CMK (cell line): ENCODE measurements at places on chromosomes 6 and 20.

GRCh38 chr6:37695273-37695672 lies 2.4 kb downstream of the MDGA1 start:
- no peak for DNase-seq

- DNase-seq = no peak
Measured at GRCh38 chr6:74690365-74690764, 515.5 kb downstream of the COL12A1 start.

GRCh38 chr6:84685983-84686584 lies 78.3 kb downstream of the TBX18 start:
- DNase-seq = peak; percentile 3

DNA sequence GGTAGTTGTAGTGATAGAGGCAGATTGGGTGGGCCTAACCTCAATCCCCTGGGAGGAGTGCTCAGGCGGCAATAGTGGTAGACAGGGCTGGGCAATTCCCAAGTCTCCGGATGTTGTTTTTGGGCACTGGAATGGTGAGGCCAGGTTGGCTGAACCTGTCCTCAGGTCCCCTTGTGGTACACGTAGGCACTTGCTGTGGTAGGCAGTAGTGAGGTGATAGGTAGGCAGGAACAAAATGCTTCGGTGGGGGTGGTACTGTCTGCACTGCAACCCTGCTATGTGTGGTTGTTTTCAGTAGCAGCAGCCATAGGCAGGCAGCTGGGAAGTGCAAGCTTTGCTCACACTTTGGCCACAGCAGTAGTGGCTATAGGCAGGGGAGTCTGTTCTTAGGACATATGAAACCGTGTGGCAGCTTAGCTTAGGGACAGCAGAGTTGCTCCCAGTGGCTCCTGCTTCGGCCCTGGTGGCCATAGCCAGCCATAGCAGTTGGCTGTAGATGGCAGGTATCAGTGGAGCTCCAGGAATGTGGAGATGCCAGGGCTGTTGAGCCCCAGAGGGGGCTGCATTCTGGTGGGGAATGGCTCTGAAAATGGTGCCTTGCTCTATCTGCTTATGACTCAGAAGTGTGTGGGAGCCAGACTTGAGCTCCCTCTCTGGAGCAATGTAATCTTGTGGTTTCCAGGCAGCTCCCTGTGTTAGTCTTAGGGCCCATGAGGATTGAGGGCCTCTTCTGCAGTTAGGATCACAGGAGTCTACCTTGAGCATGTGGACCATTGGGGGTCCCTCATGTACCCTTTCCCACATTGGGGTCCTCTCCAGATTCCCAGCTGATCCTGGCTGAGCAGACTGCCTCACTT lies 241.8 kb upstream of the BMP2 start:
- no peak for DNase-seq

DNA sequence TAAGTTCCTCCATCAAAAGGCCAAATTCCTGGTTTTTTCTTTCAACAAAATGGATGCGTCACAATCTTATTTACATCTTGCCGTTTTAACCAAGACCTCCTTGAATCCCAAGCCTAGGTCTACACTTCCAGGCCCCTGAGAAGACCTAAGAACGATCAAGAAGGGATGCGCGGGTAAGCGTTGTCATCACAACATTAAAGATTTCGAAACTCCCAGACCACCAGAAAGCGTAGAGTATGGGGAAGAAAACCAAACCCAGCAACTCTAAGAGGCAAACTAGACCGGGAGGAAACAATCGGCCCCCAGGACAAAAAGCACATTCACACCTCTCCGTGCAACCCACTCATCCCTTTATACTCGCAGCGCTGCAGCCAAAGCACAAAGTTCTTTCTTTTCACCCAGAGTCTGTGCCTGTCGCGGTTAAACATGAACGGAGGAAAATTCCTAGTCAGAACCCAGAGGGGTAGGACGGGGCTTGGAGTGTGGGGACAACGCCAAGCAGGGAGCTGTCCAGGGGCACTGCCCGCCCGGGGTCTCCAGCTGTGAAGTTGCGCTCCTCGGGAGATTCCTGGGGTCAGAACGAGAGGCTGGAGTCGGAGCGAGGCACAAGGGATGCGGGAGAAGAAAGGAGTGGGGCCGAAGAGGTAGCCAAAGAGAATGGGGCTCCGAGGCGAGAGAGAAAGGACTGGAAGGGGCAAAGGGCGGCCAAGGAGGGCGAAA lies 725 bp downstream of the OSER1 start:
- DNase-seq = no peak

GRCh38 chr6:92380803-92381601 lies 1038.4 kb downstream of the EPHA7 start:
- no peak for DNase-seq

DNA sequence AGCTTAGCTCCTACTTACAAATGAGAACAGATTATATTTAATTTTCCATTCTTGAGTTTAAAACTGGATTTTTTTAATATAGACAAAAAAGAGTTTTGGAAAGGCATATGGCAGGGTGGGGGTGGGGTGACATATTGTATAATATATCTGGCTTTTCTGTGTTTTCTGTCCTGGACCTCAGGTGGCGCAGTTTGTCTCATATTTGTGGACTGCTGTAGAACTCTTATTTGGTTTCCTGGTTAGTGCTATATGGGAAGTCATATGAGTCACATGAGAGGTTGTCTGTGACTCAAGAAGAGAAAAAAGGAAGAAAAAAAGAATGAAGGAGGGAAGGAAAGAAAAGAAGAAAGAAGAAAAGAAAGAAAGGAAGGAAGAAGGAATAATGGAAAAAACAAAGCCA lies 131.8 kb downstream of the CLVS2 start:
- DNase-seq = no peak

- no peak for DNase-seq
Measured at GRCh38 chr6:136163260-136163659, 86.9 kb downstream of the MTFR2 start.

- DNase-seq = no peak
Measured at GRCh38 chr6:167589615-167589940, 237.1 kb upstream of the AFDN start.
